ENCODE measurements at places on chromosomes 12 and 14. TPM values are rescaled to one million over a fixed set of nuclear protein-coding genes. Genes with fewer than 3 reads are reported as not detected.

The KRT6B gene
- total RNA-seq, result not detected

- peak overlapping the region; percentile 49 for H3K4me3 ChIP-seq
- peaks cover 9% of the 10 kb centered on the region for H3K4me1 ChIP-seq
- DNase-seq, result no peak
- peak overlapping the region; percentile 78 for H3K27ac ChIP-seq
- no peaks in the 10 kb centered on the region for H3K27me3 ChIP-seq
- no peaks in the 10 kb centered on the region for H3K36me3 ChIP-seq
Measured at GRCh38 chr12:109092497-109093021, 713 bp downstream of the ALKBH2 start.

The KRT79 gene
- not detected for total RNA-seq

The OVCH1 gene
- total RNA-seq, result not detected

The NRXN3 gene
- 17.0 TPM for total RNA-seq

DNA sequence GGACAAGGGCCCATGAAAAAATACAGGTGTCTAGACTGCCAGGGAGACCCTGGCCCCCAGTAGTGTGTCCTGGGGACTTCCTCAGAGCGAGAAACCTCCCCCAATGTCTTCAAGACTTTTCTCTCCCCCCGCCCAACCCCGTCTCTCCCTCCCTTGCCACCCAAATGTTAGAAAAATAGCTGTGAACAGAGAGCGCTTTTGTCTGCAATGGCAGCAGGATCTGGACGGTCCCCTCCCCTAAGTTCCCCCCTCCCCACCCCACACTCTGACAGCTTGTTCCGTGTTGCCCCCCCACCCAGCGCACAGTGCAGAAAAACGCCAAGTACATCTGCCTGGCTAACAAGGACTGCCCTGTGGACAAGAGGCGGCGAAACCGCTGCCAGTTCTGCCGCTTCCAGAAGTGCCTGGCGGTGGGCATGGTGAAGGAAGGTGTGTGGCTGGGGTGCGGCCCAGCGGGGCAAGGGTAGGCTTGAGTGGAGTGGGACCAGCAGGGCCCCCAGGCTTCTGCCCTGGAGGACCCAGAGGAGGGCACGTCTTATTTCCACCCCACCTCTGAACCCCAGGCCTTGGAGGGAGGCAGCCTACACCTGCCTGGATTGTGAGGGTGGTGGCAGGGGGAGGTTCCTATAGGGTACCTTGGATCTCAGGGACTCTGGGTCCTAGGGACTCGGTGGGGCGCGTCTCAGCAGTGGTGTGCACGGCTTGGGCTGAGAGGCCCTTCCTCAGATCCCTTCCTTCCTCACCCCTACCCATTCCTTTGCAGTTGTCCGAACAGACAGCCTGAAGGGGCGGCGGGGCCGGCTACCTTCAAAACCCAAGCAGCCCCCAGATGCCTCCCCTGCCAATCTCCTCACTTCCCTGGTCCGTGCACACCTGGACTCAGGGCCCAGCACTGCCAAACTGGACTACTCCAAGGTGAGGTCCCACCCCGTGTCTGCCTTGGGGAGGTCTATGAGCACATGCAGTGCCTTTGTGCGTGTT is 4.8 kb downstream of the NR4A1 start:
- H3K4me1 ChIP-seq, result peaks cover 12% of the 10 kb centered on the region
- DNase-seq, result no peak
- no peak overlapping the region for H3K4me3 ChIP-seq
- H3K36me3 ChIP-seq, result no peaks in the 10 kb centered on the region

DNA sequence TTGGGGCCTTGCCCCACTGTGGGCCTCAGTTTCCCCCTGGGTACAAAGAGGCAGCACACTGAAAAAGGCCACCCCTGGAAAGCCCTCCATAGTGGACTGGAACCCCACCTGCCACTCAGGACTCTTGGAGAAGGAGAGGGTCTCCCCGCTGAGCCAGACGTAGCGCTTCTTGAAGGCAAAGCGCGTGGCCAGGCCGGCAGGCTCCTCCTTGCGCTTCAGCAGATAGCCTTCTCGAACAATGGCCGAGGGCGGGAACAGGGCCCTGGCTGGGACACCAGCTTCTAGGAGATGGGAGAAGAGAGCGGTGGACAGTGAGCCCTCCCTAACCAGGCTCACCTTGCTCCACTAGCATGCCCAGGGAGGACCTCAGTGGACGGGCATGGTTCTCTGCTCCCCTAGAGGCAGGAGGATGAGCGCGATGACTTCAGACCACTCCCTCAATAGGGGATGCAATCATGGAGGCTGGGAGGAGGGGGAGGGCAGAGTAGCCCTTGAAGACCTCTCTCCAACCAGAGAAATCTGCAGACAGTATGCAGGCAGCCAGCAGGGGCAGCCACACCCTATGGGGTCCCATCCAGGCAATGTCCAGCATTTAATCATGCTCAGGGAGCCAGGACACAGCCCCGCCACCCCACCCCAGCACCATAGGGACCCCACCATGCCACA is 29.8 kb downstream of the RASAL1 start:
- no peak overlapping the region for H3K4me3 ChIP-seq
- H3K27ac ChIP-seq, result no peak overlapping the region
- no peak for DNase-seq
- peaks cover 7% of the 10 kb centered on the region for H3K27me3 ChIP-seq
- H3K36me3 ChIP-seq, result no peaks in the 10 kb centered on the region

The LRRC43 gene
- total RNA-seq, result 3.3 TPM

The CYP46A1 gene
- 0.88 TPM for total RNA-seq

GRCh38 chr12:116589581-116589980 is 30.4 kb downstream of the MAP1LC3B2 start:
- H3K4me3 ChIP-seq, result no peak overlapping the region
- no peaks in the 10 kb centered on the region for H3K4me1 ChIP-seq
- H3K27me3 ChIP-seq, result no peaks in the 10 kb centered on the region
- H3K27ac ChIP-seq, result no peak overlapping the region
- no peak for DNase-seq

The ANO4 gene
- 1.4 TPM for total RNA-seq

GRCh38 chr12:110314308-110314707 is 33.3 kb downstream of the ATP2A2 start:
- no peaks in the 10 kb centered on the region for H3K36me3 ChIP-seq
- no peak overlapping the region for H3K4me3 ChIP-seq
- H3K27ac ChIP-seq, result peak overlapping the region; percentile 74
- no peaks in the 10 kb centered on the region for H3K4me1 ChIP-seq
- DNase-seq, result no peak

- DNase-seq, result no peak
- no peak overlapping the region for H3K27ac ChIP-seq
- no peaks in the 10 kb centered on the region for H3K27me3 ChIP-seq
- no peak overlapping the region for H3K4me3 ChIP-seq
Measured at GRCh38 chr12:85138833-85139232, 102.7 kb downstream of the LRRIQ1 start.

The RBP5 gene
- 8.2 TPM for total RNA-seq

The SPIC gene
- total RNA-seq, result not detected

The FBXO21 gene
- total RNA-seq, result 152 TPM

- no peak overlapping the region for H3K27ac ChIP-seq
- no peaks in the 10 kb centered on the region for H3K4me1 ChIP-seq
Measured at GRCh38 chr14:88305528-88306322, 17.3 kb downstream of the KCNK10 start.

- DNase-seq, result no peak
- peaks cover 5% of the 10 kb centered on the region for H3K4me1 ChIP-seq
- H3K27me3 ChIP-seq, result no peaks in the 10 kb centered on the region
- no peak overlapping the region for H3K27ac ChIP-seq
- no peak overlapping the region for H3K4me3 ChIP-seq
Measured at GRCh38 chr14:20622816-20623291, 18.6 kb downstream of the OR6S1 start.

The RASSF8 gene
- total RNA-seq, result 163 TPM

GRCh38 chr12:2997989-2998670 is 38.9 kb downstream of the TEAD4 start:
- H3K27ac ChIP-seq, result peak overlapping the region; percentile 86
- no peaks in the 10 kb centered on the region for H3K36me3 ChIP-seq
- no peaks in the 10 kb centered on the region for H3K4me1 ChIP-seq
- no peak overlapping the region for H3K4me3 ChIP-seq
- H3K27me3 ChIP-seq, result no peaks in the 10 kb centered on the region
- DNase-seq, result peak; percentile 49

- no peaks in the 10 kb centered on the region for H3K27me3 ChIP-seq
- DNase-seq, result no peak
- H3K36me3 ChIP-seq, result no peaks in the 10 kb centered on the region
- no peaks in the 10 kb centered on the region for H3K4me1 ChIP-seq
- no peak overlapping the region for H3K4me3 ChIP-seq
- no peak overlapping the region for H3K27ac ChIP-seq
Measured at GRCh38 chr12:70463997-70464396, 97.9 kb downstream of the KCNMB4 start.

The SLCO1B1 gene
- total RNA-seq, result not detected

DNA sequence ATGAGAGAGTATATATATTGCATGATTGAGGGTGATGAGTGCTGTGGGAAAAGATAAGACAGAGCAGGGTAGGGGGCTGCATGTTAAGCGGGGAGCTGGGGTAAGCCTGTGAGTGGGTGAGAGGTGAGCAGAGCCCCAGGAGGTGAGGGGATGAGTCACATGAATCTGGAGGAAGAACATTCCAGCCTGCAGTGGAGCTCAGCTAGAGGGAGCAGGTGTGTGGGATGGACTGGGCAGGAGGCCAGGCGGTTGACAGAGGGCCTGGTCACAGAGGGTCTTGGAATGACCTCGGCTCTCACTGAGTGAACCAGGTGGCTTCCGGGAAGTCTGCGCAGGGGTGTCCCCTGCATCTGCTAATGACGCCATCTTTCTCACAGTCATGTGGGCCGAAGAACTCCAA is 44.4 kb downstream of the GIT2 start:
- no peak overlapping the region for H3K4me3 ChIP-seq
- peak; percentile 27 for DNase-seq
- peak overlapping the region; percentile 69 for H3K27ac ChIP-seq
- H3K36me3 ChIP-seq, result no peaks in the 10 kb centered on the region
- peaks cover 14% of the 10 kb centered on the region for H3K4me1 ChIP-seq

The TSPAN11 gene
- total RNA-seq, result 9.4 TPM

- DNase-seq, result no peak
- no peaks in the 10 kb centered on the region for H3K27me3 ChIP-seq
- H3K4me3 ChIP-seq, result no peak overlapping the region
Measured at GRCh38 chr12:124045671-124046455, 72.8 kb downstream of the ZNF664 start.

DNA sequence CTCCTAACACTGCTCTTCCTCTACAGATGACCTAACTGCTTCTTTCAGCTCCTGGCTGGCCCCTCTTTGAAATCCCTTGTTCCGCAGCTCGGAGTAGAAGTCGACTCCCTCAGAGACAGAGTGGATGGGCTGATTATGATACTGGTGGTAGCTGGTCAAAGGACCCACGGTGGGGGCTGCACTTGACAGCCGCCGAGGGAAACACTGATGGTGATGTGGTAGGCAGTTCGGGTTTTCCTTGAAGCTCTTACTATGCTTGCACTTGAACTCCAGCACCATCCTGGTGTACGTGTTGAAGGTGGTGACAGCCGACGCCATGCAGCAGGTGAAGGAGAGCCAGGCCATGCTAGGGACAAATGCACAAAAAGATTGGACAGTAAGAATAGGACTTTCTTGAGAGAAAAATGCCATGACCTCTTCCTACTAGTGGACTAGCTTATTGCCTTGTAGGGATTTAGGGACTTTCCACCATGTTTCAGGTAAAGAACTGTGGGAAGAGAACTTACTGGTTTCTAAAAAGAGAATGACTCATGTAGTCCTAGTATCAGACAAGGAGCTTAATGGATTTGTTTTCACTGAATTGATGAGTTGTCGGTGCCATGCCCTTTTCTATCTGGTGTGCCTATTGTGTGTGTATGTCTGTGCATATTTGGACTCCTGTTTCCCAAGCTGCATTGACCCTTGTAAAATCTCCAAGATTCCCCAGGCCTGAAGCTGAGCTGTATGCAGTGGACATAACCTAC is 18.4 kb downstream of the GSG1 start:
- H3K4me1 ChIP-seq, result no peaks in the 10 kb centered on the region
- no peaks in the 10 kb centered on the region for H3K27me3 ChIP-seq
- H3K36me3 ChIP-seq, result no peaks in the 10 kb centered on the region
- H3K4me3 ChIP-seq, result no peak overlapping the region
- no peak for DNase-seq

GRCh38 chr14:65860956-65861611 is 448.6 kb downstream of the FUT8 start:
- no peak for DNase-seq
- H3K4me1 ChIP-seq, result no peaks in the 10 kb centered on the region
- H3K4me3 ChIP-seq, result no peak overlapping the region
- H3K36me3 ChIP-seq, result no peaks in the 10 kb centered on the region
- H3K27me3 ChIP-seq, result no peaks in the 10 kb centered on the region
- no peak overlapping the region for H3K27ac ChIP-seq

The TPH2 gene
- not detected for total RNA-seq

- no peak overlapping the region for H3K27ac ChIP-seq
- no peaks in the 10 kb centered on the region for H3K27me3 ChIP-seq
- H3K4me3 ChIP-seq, result no peak overlapping the region
- DNase-seq, result peak; percentile 77
Measured at GRCh38 chr14:93939304-93940229, 12.4 kb downstream of the FAM181A start.

The SYCP3 gene
- total RNA-seq, result not detected

DNA sequence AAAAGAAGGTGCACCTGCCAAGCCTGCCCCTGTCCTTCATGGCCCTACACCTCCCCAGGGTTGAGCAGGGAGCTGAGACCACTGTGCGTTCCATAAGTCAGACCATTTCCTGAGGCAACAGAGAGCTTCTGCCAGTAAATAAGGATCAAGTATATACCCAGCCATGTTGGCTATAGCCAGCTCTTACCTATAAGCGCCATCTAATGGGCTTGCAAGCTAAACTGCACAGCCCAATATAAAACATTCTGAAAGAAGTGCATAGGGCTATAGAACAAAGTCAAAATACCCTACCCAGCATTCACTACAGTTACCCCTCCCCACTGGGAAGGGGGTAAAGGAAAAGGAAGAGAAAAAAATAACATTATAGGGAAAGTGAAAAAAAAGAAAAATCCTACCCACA is 59.3 kb upstream of the SCAF11 start:
- H3K4me3 ChIP-seq, result no peak overlapping the region
- H3K36me3 ChIP-seq, result no peaks in the 10 kb centered on the region
- H3K27ac ChIP-seq, result no peak overlapping the region

GRCh38 chr14:80587096-80587724 is 354.3 kb downstream of the CEP128 start:
- H3K27me3 ChIP-seq, result no peaks in the 10 kb centered on the region
- no peaks in the 10 kb centered on the region for H3K4me1 ChIP-seq
- no peaks in the 10 kb centered on the region for H3K36me3 ChIP-seq
- no peak for DNase-seq

Data from uterus (tissue), 4 donors.